Progenitor cell of endocrine pancreas (in vitro differentiated cells): ENCODE measurements at places on chromosomes 12 and 14.

DNA sequence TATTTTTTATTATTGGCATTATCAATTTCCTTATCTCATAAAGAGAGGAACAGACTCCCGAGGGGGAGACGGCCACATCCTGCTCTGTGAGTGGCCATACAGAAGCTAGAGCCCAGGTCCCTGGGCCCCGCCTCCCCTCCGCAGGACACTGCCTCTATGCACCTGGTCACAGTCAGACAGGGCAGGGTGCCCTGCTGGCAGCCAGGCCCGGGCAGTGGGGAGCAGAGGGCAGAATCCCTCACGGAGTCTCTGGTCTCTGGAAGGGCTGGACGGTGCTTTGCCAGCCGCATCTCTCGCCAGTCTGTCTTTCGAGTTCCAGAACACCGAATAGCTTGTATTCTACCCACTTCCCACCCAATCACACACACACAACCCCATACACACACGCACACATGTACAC, 16.4 kb upstream of the CACNA2D4 start:
- peaks cover 2% of the 10 kb centered on the region for H3K36me3 ChIP-seq
- no peak overlapping the region for H3K4me3 ChIP-seq
- H3K4me1 ChIP-seq: no peaks in the 10 kb centered on the region
- peaks cover 4% of the 10 kb centered on the region for H3K27me3 ChIP-seq
- peak; percentile 9 for DNase-seq
- H3K27ac ChIP-seq: no peak overlapping the region

DNA sequence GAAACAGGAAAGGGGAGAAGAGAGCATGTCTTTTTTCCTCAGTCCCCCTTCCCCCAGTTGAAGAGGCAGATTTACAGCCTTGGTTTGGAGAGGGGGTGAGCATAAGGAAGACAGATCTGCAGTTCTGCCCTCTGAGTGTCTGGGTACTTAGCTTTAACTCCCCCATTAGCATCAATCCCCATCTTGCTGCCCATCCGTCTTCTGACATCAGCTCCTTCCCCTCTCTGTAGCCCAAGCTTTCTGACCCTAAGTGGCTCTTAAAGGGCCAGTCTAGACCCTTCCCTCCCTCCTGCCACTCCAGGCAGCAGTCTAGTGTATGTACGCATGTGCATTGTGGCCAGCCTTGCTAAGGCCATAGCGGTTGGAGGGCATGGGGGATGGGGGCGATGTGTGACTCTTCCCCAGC, 7.3 kb downstream of the GPR84 start:
- no peaks in the 10 kb centered on the region for H3K27me3 ChIP-seq
- no peak for DNase-seq
- no peaks in the 10 kb centered on the region for H3K36me3 ChIP-seq
- H3K4me3 ChIP-seq: peak overlapping the region; percentile 16

DNA sequence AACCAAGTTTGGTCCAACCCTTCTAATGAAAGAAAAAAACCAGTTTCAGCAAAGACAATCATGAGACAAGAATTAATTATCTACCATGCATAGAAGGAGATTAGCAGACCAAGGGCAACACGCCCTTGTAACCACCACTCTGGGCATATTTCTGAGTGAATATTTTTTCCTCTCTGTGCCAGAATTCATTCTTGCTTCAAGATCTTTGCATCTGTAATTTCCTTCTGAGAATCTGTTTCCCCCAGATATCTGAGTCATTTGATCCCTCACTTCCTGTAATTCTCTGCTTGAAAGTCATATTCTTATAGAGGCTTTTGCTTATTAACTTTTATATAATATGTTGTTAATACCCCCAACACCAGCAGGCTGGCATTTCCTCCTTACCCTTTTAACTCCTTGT, 243.7 kb downstream of the SLC16A7 start:
- H3K4me3 ChIP-seq: no peak overlapping the region
- H3K4me1 ChIP-seq: peaks cover 18% of the 10 kb centered on the region
- H3K27ac ChIP-seq: no peak overlapping the region
- no peak for DNase-seq
- peaks cover 3% of the 10 kb centered on the region for H3K27me3 ChIP-seq

DNA sequence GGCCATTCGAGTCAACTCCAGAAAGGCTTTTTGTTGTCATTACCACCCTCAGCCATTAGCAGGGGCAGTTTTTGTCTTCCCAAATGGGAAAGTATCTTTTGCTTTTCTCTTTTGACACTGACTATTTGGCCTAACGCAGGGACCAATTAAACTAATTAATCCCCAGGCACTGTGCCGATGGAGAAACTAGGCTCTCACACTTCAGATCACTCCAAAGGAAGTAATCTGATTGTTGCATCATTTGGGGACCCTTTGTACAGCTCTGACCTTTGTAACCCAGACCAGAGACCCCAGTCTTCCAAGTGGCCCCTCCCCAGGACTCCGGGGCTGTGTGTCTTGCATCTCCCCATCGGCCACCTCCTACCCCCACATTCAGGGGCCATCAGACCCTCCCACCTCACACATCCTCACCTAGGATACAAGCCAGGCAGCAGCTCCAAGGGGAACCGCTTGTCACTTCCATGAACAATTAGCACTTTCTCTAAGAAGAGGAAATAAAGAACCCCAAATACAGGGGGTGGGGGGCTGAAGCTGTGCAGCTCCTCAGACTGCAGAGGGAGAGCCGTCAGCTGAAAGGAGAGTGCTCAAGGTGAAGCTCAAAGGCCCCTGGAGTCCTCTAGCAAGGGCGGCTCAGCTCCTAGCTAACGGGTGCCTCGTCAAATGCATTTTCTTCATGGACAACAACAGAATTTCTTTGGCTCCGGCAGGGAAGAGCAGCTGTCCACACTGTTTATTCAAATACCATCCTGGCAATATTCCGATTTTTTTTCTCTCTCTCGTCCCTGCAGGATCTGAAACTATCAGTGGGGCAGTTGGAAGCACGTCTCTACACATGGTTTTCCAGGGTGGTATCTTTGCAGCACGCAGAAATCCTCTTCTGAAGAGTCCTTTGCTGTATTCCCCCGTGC, 64.3 kb upstream of the DIO3 start:
- H3K4me3 ChIP-seq: no peak overlapping the region
- H3K36me3 ChIP-seq: peaks cover 2% of the 10 kb centered on the region
- no peak for DNase-seq

- peak overlapping the region; percentile 84 for H3K4me3 ChIP-seq
- no peaks in the 10 kb centered on the region for H3K36me3 ChIP-seq
- peaks cover 37% of the 10 kb centered on the region for H3K4me1 ChIP-seq
- DNase-seq: no peak
Observed at GRCh38 chr12:79687711-79688260, 3.0 kb downstream of the PAWR start.

DNA sequence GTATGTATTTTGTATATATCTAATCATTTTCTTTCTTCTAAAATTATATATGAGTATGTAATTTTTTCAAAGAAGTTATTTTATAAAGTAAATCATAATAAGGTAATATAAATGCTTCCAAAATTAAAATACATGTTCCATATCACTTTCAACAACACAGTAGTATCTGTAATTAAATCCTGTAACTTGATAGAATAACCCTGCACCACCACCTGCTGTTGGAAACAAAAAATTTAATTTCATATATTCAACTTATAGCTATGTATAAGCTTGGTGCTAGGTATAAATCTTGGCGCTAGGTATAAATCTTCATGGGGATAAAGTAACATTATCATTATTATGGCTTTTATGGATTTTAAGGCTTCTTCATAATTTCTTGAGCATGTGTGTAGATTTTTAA, 149.7 kb upstream of the DCN start:
- no peak for DNase-seq
- no peak overlapping the region for H3K4me3 ChIP-seq
- no peaks in the 10 kb centered on the region for H3K4me1 ChIP-seq
- no peaks in the 10 kb centered on the region for H3K27me3 ChIP-seq
- no peak overlapping the region for H3K27ac ChIP-seq
- H3K36me3 ChIP-seq: no peaks in the 10 kb centered on the region

DNA sequence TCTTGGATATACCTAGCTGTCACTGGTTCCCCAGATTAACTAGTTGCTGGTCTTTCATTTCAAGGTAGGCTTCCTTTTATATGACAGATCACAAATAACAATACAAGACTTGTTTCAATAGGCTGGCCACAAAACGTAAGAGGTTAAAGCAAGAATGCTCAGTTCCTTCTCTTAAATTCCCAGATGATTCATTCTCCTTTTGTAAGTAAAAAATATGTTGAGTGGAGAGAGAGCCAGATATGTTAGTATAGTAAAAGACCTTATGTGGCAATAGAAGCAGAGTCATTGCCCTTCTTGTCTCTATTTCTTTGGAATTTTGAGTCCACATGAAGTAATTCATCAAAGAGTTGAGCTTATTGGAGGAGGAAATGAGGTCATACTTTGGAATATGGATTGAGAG, 939.0 kb upstream of the ATXN7L3B start:
- H3K27me3 ChIP-seq: no peaks in the 10 kb centered on the region
- no peak overlapping the region for H3K4me3 ChIP-seq
- no peak for DNase-seq

GRCh38 chr12:45282411-45282810, 66.5 kb downstream of the ANO6 start:
- H3K27ac ChIP-seq: no peak overlapping the region
- H3K36me3 ChIP-seq: peaks cover 8% of the 10 kb centered on the region
- H3K4me3 ChIP-seq: no peak overlapping the region
- H3K4me1 ChIP-seq: peaks cover 29% of the 10 kb centered on the region
- H3K27me3 ChIP-seq: no peaks in the 10 kb centered on the region

GRCh38 chr14:73663548-73664212, 18.9 kb downstream of the DNAL1 start:
- peak overlapping the region; percentile 20 for H3K4me3 ChIP-seq
- peaks cover 11% of the 10 kb centered on the region for H3K36me3 ChIP-seq
- no peaks in the 10 kb centered on the region for H3K27me3 ChIP-seq
- H3K27ac ChIP-seq: peak overlapping the region; percentile 94
- no peak for DNase-seq
- peaks cover 18% of the 10 kb centered on the region for H3K4me1 ChIP-seq

DNA sequence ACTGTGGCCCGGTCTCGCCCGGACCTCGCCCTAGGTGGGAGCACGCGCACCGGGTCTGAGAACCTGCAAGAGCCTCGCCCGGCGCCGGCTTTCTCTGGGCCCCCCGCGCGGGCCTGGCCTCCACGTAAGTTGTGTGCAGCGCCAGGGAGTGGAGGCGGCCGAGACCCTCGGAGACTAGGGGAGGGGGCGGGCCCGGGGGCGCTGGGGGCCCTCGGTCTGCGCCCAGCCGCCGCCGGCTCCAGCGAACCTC, 183 bp upstream of the PRMT8 start:
- no peak overlapping the region for H3K27ac ChIP-seq
- H3K4me1 ChIP-seq: peaks cover 7% of the 10 kb centered on the region
- DNase-seq: no peak

GRCh38 chr12:96471368-96472050, 17.9 kb upstream of the CFAP54 start:
- H3K27me3 ChIP-seq: no peaks in the 10 kb centered on the region
- no peak overlapping the region for H3K27ac ChIP-seq
- H3K4me1 ChIP-seq: peaks cover 7% of the 10 kb centered on the region
- no peaks in the 10 kb centered on the region for H3K36me3 ChIP-seq

DNA sequence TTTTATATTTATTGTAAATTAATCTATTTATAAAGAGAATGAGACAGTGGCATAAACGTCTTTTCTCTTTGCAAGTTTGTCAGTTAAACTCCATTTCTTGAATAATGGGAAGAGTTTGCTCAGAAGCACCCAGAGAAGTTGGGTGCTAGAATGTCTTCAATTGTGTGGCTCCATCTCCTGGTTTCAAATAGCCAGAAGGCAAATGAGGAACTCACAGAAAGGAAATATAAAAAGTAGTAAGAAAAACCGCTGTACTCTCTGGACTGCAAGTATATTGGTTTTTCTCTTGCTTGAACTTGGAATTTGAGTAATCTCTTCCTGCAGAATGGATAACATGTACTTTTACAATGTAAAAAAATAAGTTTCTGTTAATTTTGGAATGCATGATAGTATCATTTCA, 217.5 kb downstream of the DPY19L2 start:
- no peak for DNase-seq
- H3K4me1 ChIP-seq: peaks cover 6% of the 10 kb centered on the region
- no peaks in the 10 kb centered on the region for H3K36me3 ChIP-seq
- no peak overlapping the region for H3K4me3 ChIP-seq
- no peaks in the 10 kb centered on the region for H3K27me3 ChIP-seq

GRCh38 chr12:62210422-62210821, 49.8 kb upstream of the USP15 start:
- no peak overlapping the region for H3K4me3 ChIP-seq
- H3K36me3 ChIP-seq: no peaks in the 10 kb centered on the region
- H3K4me1 ChIP-seq: peaks cover 5% of the 10 kb centered on the region
- no peak for DNase-seq

DNA sequence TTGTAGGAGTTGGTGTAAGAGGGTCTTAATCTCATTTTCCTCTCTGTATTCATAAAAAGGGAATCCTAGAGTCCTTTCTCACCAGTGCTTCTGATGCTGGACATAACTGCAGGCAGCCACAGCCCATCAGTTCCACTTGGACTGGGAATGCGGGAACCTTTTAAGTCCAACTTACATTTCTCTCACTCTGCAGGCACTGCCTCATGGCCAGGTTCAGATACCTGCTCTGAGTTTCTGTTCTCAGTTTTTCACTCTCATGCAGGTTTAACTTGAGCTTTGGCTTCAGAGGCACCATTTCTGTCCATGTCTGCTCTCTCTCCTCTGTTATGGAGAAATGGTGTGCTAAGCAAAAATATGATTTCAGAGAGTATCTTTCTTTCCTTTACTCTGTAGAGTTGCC, 4.2 kb downstream of the ACVR1B start:
- H3K4me3 ChIP-seq: peak overlapping the region; percentile 50
- H3K4me1 ChIP-seq: peaks cover 59% of the 10 kb centered on the region
- H3K27me3 ChIP-seq: no peaks in the 10 kb centered on the region
- peak overlapping the region; percentile 69 for H3K27ac ChIP-seq
- no peak for DNase-seq

GRCh38 chr12:21774358-21775132, at the start of gene KCNJ8:
Gene KCNJ8 (minus strand): TSS chr12:21774706. CDS start chr12:21773616, 1,090 bp downstream.
- peak within 1 kb of the TSS; percentile 70 for H3K4me3 ChIP-seq
- DNase-seq: peak; percentile 69
- H3K27ac ChIP-seq: no peak within 1 kb of the TSS

- peaks cover 9% of the 10 kb centered on the region for H3K4me1 ChIP-seq
- DNase-seq: no peak
- H3K4me3 ChIP-seq: no peak overlapping the region
- no peaks in the 10 kb centered on the region for H3K27me3 ChIP-seq
- no peaks in the 10 kb centered on the region for H3K36me3 ChIP-seq
Observed at GRCh38 chr12:6899837-6900519, 4.6 kb upstream of the LRRC23 start.

DNA sequence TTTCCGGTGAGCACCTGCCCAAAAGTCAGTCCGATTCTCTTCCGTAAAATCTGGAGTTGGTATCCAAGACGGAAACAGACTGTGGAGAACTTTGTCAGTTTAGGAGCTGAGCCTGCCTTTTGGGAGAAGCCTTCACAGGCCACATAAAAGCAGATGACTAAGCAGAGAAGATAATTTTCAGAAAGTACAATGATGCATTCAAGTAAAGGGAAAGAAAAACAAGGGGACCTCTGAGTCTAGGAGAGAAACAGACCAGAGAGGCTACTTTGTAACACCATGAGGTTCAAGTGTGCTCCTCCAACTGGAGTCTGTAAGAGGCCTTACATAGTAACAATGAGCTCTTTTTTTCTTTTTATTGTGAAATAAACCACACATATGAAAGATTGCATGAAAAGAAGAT, 21.1 kb downstream of the TMED8 start:
- H3K4me3 ChIP-seq: no peak overlapping the region
- no peak for DNase-seq

GRCh38 chr12:112590281-112590680, 171.5 kb downstream of the PTPN11 start:
- peaks cover 23% of the 10 kb centered on the region for H3K27me3 ChIP-seq
- peaks cover 11% of the 10 kb centered on the region for H3K4me1 ChIP-seq
- no peak overlapping the region for H3K27ac ChIP-seq
- no peak overlapping the region for H3K4me3 ChIP-seq
- no peak for DNase-seq
